ENCODE measurements at places on chromosomes 4 and X.

GRCh38 chrX:12329476-12329875, 191.2 kb downstream of the FRMPD4 start:
- DNase-seq = no peak

- DNase-seq = no peak
Measured at GRCh38 chr4:88522702-88523324, 763 bp downstream of the PYURF start.

DNA sequence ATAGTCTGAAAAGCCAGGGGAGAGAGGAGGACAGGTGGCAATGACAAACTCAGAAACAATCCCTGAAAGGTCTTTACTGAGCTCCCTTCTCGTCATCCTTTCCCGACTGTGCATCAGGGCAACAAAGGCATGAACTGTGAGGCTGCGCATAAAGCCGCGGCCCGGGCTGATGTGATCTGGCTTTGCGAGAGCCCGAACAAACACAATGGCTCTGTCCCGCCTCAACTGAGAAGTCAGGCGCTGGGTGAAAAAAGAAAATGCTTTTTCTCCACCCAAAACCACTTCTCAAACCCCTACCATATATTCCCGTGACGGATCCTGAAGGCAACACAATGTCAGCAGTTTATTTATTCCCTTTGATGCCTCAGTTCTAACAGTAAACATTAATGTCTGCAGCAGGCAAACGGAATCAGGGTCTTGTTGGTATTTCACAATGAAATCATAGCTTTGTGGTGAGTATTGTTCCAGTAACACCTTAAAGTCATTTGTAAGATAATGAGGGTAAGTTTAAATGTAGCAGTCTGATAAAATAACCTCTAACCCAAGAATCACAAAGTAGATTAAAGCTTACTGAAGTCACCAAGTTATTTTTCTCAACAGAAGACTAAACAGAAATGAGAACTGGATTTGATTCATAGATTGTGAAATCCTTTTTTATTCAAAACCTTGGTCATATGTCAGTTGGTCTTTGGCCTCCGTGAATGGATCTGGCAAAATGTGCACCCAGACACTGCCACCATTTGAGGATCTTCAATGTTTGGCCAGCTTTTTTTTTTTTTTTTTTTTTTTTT, 67.4 kb downstream of the APBB2 start:
- DNase-seq = no peak

- DNase-seq = no peak
Measured at GRCh38 chr4:7857238-7857701, 82.4 kb downstream of the AFAP1 start.

DNA sequence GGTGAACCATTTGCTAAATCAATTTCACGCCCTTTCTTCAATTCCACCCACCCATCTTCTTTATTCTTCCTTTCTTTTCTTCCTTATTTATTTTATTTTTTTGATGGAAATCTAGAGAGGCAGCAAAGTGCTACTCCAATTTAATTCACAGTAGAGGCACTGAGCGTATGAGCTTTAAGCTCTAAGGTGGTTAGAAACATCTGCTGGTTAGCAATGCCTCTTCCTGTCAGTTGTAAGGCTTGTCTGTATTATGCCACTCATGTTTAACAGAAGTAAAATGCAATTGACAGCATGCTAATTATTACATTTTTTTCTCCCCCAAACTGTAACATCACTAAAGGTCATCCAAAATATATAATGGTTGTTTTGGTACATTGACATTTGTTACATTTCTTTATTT, 103.8 kb downstream of the EPHA5 start:
- no peak for DNase-seq

- no peak for DNase-seq
Measured at GRCh38 chr4:37320513-37321235, 76.1 kb downstream of the NWD2 start.

DNA sequence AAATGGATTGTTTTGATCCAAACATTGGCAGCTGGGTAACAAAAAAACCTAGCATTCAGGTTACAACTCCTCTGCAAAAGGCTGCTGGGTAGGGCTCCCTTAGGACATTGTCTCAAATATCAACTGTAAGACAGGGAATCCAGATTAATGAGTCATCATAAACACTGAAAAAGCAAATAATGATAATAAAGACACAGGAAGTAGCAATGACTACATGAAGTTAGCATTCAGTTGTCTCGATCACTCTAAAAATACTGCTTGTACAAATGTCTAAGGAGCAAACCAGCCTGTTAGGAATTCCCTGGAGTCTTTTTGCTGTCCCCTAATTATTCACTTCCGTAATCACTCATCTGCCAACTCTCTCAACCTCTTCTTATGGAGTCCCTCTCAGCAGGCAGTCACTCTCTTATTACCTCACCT, 259.2 kb downstream of the GPC3 start:
- DNase-seq = no peak

GRCh38 chrX:40950546-40950945, 134.7 kb upstream of the USP9X start:
- DNase-seq = no peak

DNA sequence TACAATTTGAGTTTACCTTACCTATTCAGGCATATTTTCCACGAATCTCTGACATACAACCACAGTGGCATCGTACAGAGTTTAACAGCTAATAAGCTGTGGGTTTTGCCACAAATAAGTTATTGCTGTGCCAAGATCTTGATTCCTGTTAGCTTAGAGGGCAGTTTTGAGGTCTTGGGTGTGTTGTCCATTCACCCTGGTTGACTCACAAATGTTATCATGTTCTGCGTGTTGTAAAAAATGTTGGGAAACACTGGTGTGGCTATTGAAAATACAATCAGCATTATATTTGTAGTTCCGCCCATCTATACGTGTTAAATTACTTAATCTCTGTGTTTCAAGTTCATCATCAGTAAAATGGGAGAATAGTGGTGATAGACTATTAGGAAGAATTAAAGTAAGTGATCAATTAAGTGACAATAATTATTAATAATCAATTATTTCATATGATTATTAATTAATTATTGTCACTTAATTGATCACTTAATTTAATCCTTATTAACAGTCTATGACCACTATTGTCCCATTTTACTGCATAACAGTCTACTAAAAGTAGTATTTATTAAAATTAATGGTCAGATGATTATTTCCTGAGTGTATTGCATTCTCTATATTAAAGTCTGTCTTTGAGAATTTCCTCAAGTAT, 96.3 kb downstream of the TMA16 start:
- DNase-seq = no peak

DNA sequence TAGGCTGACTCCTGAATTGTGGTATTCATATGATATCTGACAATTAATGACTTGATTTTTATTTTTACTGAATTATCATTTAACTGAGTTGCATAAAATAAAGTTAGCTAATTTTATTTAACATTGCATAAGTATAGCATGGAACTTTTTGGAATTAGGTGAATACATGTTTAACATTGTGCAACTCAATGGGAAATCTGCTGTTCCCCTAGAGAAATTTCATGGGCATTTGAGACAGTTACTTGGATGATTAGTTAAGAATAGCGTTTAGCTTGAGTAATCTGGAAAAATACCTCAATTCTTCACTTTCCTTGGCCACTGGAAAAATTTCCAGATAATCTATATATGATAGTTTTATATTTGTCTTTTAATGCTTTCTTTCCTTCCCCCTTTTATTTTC, 42.5 kb downstream of the NPNT start:
- no peak for DNase-seq

GRCh38 chr4:112771-113170, 11.5 kb upstream of the ZNF718 start:
- no peak for DNase-seq

DNA sequence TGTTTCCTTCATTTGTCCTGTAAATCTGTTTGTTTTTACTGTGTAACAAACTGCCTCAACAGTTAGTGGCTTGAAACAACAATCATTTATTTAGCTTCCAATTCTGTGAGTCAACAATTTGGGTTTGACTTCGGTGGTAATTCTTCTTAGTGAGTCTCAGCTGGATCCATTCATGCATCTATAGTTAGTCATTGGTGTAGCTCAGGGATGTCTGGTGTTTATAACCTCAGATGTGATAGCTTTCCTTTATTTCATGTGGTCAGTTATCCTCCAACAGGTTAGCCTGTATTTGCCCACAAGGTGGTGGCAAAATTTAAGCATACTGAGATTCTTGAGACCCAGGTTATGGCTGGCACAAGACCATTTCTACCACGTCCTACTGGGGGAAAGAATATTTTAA, 1267.2 kb downstream of the RAPGEF2 start:
- no peak for DNase-seq

- DNase-seq = no peak
Measured at GRCh38 chrX:116276261-116276660, 105.7 kb downstream of the AGTR2 start.

DNA sequence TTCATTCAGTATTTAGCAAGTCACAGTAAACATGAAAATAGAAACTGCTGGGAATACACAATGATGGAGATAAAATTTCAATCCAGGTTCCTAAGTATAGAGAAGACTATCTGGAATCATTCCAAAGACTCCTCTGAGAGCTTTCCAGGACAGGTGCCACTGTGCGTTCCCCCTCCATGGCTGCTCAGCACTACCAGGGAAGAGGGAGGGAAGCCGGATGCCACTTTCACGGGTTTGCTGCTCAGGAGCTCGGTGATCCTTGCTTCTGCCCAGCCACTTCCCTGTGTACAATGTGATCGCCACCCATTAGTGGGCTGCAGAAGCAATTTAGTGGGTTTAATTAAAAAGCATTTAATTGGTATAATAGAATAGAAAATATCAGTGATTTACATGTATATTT, 94.5 kb downstream of the FNIP2 start:
- no peak for DNase-seq

All from stimulated activated CD4-positive, alpha-beta T cell treated with anti-CD3 and anti-CD28 coated beads, Interleukin-15, amount 100 ng/mL, for 1 hour (primary cell).